ENCODE measurements at places on chromosomes 5 and 9.

DNA sequence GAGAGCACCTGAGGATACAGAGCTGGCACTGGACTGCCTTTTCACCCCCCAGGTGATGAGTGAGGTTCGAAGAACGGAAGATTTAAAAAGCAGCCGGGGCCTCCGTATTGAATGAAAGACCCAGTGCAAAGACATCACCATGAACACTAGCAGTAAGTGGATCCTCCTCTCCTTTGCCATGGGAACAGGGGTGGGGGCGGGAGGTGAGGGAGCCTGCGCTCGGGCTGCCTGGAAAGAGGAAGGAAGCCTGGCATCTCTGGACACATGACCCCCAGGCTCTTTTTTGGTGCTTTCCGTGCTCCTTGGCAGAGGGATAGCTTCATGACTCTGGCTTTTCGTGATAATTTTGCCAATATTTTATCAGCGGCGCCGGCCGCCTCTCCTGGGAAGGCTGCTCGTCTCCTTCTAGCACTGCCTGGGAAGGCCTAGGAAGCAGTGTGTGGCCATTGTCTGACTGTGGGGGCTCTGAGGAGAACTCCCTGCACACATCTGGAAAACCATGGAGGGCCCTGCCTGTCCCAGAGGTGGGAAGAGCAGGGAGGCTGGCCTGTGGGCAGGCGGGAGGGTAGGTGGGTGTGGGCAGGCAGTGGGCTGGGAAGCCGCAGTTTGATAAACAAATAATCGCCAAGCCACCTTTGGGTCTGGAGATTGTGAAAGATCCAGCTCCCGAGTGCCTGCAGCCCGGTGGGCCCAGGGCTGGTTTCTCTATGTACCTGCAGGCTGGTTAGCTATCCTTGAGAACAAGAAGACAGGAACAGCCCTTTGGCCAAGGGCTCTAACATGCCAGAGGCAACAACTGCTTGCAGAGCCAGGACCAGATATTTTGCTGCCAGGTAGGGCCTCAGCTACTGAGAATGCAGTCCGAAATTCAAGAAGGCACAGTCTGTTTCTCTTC lies 911 bp downstream of the ABLIM3 start:
- DNase-seq: no peak

DNA sequence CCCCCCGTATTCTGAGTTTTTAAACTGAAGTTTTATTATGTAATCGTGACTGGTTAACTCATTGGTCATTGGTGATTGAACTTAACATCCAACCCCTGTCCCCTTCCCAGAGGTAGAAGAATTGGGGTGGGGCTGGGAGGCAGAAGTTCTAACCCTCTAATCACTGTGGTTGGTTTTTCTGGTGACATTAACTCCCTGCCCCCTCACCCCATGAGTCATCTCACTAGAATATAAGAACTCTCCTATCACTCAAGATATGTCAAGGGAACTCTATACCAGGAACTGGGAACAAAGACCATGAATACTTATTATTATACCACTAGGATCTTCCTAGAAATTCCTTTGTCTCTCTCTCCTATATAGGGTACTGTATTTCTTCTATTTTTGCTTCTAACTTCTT lies 52.3 kb upstream of the CAVIN4 start:
- no peak for DNase-seq

DNA sequence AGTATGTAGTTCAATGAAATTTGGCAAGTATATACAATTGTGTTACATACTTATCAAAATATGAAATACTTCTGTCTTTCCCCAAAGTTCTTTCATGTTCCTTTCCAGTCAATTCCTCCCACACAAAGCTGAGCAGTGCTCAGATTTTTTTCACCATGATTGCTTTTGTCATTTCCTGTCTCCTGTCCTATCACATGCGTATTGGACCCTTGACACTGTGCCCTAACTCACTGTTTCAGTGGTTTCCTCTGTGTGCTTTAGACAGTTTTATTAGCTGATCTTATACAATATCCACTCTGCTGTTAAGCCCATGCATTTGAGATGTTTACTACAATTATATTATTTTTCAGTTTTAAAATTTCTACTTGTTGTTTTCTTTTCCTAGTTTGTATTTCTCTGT lies 463.6 kb upstream of the MEF2C start:
- no peak for DNase-seq

- no peak for DNase-seq
These were observed 103.5 kb downstream of the NDUFAF2 start for GRCh38 chr5:61048534-61048933.

DNA sequence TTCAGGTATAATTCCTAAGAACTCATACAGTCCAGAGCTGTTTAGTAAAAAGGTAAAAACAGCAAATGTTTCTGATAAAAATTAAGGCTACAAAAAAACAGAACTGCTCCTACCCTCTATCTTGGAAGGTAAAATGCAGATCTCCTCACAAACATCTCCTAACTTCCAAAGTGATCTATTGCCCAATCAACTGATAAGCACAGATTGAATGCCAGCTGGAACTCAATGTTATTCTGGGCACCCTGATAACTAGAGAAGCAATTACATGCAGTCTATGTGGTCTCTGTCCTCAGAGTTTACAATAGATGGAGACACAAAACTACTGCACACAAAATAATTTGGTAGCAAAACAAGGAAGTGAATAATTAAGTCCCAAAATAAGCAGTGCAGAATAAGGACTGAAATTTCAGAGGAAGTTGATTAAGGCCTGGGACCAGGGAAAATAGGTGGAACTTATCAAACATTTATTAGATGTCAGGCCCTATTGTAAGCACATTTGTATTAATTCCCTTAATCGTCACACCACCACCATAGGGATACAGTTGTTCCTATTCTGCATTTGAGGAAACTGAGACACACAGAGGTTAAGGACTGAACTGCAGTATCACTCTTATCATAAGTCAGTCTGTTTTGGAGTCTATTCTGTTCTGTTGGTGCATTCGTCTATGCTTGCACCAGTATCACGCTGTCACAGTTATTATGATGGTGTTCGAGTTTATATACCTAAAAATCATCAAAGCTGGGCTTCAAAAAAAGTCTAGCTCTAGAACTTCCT lies 102.2 kb upstream of the TARS1 start:
- no peak for DNase-seq

- no peak for DNase-seq
These were observed 306.9 kb upstream of the C9orf72 start for GRCh38 chr9:27880156-27880555.

- no peak for DNase-seq
These were observed 136.1 kb upstream of the RUSC2 start for GRCh38 chr9:35353731-35354365.

- no peak for DNase-seq
These were observed 151.0 kb downstream of the LPAR1 start for GRCh38 chr9:110887276-110887675.

DNA sequence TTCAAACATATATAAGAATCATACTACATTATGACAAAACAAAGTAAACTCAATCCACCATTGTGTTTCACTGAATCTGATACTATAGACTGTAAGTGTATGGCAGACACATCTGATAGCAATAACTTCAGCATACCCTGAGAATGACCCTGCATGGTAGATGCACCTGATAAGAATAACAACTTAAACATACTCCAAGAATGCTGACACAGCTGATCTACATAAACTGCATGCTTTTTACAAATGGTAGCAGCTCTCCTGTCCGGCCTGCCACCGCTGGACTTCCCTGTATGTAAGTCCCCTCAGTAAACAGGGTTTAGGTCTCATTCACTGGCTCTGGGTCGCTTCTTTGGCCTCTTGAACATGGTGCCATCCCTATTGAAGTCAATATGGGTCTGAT lies 100.4 kb downstream of the ANKH start:
- DNase-seq: no peak

- DNase-seq: no peak
These were observed 145.4 kb downstream of the NMUR2 start for GRCh38 chr5:152259702-152260101.

GRCh38 chr5:154309371-154309745 lies 118.8 kb downstream of the GALNT10 start:
- no peak for DNase-seq
